Stimulated activated CD4-positive, alpha-beta T cell treated with anti-CD3 and anti-CD28 coated beads, Interleukin-15, amount 100 ng/mL, for 48 hours (primary cell): ENCODE measurements at places on chromosomes 6 and 20.

DNA sequence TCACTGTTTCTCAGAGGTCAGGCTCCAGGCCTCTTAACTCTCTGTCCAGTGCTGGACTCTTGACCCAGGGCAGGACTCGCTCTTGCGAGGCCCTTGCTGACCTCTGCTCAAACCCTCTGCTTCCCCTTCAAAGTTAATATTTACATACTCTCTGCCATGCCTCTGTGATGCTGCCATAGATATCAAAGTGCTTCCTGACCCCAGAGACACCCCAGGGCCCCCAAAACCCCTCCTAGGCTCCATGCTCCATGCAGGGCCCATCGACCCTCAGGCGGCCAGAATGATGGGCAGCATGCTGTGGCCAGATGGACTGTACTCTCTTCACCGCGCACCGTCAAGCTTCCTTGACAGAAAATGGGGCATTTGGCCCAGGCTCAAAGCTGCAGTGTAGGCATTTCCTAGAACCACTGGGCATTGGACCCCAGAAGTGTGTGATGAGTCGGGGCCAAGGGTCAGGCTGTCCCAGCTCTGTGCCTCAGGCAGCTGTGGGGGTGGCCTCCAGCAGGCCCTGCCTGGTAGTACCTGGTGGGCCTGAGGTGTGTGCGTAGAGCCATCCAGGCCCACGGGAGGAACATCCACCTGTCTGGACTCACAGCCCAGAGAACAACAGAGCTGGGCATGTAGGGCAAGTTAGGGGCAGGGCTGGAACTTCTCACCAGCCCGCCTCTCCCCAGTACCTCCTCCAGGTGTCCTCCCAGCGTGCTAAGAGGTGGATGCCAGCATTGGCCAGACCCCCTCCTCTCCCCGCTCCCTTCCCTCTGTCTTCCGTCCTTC is 142.8 kb downstream of the VEGFA start:
- no peak for DNase-seq

GRCh38 chr6:56403745-56404144 is 156.4 kb upstream of the COL21A1 start:
- no peak for DNase-seq

GRCh38 chr20:43586641-43587040 is 4.1 kb upstream of the IFT52 start:
- DNase-seq = no peak

- no peak for DNase-seq
Observed at GRCh38 chr20:24766143-24766527, 182.9 kb upstream of the CST7 start.
